ENCODE measurements at places on chromosomes 2 and 18. TPM values are rescaled to one million over a fixed set of nuclear protein-coding genes. Genes with fewer than 3 reads are reported as not detected.

Gene FOXI3
- not detected for total RNA-seq

Gene CFAP65
- total RNA-seq = not detected

Gene ZNF638
- total RNA-seq = 163 TPM

Gene IL36A
- total RNA-seq = not detected

Gene MRPS9
- 35.1 TPM for total RNA-seq

Gene MAPRE2
- 35.8 TPM for total RNA-seq

Gene ADRA2B
- total RNA-seq = 0.05 TPM

Gene PJVK
- total RNA-seq = 0.42 TPM

Gene VIT
- total RNA-seq = 0.65 TPM

Gene IL1RL1
- total RNA-seq = 0.17 TPM

Gene SAG
- total RNA-seq = 0.19 TPM

Gene RAMP1
- total RNA-seq = not detected

Gene GALNT14
- 1.7 TPM for total RNA-seq

Gene SCYGR2
- total RNA-seq = not detected

Gene MRO
- total RNA-seq = not detected

Gene LRRC30
- not detected for total RNA-seq

Gene CRYBA2
- total RNA-seq = not detected

Gene GPD2
- total RNA-seq = 68.1 TPM

Gene ANO7
- 1.1 TPM for total RNA-seq

Gene TCF23
- total RNA-seq = not detected

Gene POTEC
- total RNA-seq = not detected

Gene SERPINB10
- total RNA-seq = not detected

Gene EML6
- total RNA-seq = 0.17 TPM

Gene NAT8
- total RNA-seq = not detected

Gene GATA6
- total RNA-seq = 0.98 TPM

Gene GPR45
- not detected for total RNA-seq

Gene TDRD15
- total RNA-seq = not detected

Gene SPRED2
- 4.8 TPM for total RNA-seq

Gene UGT1A4
- total RNA-seq = not detected

Gene M1AP
- not detected for total RNA-seq

Gene FTCDNL1
- 0.23 TPM for total RNA-seq

Gene TMEM182
- 1.3 TPM for total RNA-seq

Gene NR4A2
- 0.17 TPM for total RNA-seq

Gene FOXD4L1
- total RNA-seq = 0.17 TPM

Gene UPP2
- not detected for total RNA-seq

Gene CCBE1
- 0.14 TPM for total RNA-seq

Gene FOSL2
- 59.1 TPM for total RNA-seq

Gene MROH2A
- not detected for total RNA-seq

Gene NEU4
- not detected for total RNA-seq

Gene TTLL4
- 7.6 TPM for total RNA-seq

Measured in dermis blood vessel endothelial cell (primary cell).